ENCODE measurements at places on chromosomes 11 and 22.

DNA sequence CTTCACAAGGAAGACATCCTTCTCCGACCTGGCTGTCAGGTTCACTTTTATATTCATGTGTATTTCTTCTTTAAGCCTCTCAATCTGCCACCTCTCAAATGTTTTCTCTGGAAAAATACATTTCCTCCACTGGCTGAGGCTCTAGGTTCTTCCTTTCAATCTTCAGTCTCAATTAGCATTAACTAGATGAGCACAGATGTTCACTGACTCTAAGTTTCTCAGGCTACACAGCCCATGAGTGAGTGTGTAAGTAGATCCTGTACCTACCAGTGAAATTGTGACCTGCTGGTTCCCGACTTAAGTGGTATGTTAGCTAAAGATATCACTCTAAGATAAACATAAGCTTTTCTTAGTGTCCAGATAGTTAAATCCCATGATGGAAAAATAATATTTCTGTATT is 206.9 kb downstream of the ADAMTS15 start:
- DNase-seq, result no peak

GRCh38 chr11:44606472-44606871 is 41.0 kb downstream of the CD82 start:
- no peak for DNase-seq

DNA sequence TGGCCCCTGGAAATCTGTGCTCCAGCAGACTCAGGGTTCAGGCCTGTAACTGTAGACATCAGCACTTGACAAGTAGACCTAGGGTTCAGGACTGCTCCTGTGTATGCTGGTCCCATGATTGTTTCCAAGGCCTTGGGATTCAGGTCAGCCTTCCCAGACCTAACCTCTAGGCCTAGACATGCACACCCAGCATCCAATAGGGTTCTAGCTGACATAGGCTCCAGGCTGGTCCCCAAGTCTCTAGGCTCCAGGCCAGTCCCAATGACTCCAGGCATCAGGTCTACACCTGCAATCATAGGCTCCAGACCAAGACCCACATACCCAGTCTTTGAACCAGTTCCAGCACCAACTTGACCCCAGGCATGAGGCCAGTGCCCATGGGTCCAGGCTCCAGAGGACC is 166.2 kb upstream of the GRIA4 start:
- DNase-seq, result no peak

DNA sequence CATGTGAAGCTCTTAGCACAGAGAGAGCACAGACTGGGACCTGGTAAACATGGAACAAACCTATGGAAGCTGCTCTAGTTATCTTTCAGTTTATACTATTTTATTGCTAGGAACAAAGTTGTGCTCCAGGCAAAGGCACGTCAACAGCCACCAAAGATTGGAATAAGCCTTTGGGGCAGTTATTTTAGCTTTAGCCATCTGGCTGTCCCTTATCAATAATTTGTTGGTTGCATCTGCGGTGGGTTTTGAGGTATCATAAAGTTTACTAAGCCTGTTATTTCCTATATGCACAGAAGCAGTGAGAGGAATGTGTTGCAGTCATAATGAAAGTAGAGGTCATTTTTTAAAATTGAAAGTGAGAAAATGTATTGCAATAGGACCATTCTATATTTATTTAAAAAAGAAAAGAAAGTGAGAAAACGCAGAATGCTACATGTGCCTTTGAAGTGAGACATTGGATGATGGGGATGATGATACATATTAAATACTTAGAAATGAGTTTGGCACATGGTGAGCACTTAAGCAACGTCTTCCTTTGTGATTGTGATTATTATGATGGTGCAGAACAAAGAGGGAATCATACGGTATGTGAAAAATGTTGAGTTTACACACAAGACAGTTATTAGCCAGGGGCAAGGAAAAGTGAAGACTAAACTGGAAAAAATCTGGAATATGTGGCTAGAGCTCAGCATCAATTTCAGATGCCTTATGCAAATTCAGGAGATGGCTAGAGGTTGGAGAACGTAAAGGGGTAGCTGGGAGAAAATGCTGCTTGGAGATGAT is 58.3 kb downstream of the PRR5L start:
- DNase-seq, result no peak

- no peak for DNase-seq
These were observed 177.8 kb downstream of the TENM4 start for GRCh38 chr11:79263001-79263400.

GRCh38 chr11:115869131-115869530 is 364.9 kb upstream of the CADM1 start:
- no peak for DNase-seq

DNA sequence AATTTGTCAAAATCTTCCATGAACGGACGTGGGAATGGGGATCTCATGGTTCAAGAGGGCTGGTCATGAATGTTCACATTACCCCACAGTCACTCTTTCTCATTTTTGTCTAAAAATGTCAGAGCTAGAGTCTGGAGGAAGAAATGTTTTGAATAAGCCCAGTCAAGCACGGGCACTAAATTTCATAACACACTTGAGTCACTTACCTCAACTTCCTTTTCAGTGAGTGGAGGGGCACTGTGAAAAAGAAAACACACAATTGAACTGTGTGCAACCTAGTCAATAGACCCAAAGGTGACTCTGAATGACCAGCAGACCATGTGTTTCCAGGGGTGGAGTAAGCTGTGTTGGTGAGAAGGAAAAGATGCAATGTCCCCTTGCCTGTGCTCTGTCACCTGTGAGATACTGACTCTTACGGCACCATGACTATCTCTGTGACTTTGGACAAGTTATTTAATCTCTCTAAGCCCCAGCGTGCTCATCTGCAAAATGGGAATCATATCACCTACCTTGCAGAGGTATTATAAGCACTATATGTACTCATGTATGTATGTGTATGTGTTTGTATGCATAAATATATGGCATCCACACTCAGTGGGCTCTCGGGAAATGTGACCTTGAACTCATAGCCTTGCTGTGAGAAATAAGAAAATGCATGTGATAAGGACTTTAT is 38.2 kb upstream of the LYVE1 start:
- DNase-seq, result no peak

DNA sequence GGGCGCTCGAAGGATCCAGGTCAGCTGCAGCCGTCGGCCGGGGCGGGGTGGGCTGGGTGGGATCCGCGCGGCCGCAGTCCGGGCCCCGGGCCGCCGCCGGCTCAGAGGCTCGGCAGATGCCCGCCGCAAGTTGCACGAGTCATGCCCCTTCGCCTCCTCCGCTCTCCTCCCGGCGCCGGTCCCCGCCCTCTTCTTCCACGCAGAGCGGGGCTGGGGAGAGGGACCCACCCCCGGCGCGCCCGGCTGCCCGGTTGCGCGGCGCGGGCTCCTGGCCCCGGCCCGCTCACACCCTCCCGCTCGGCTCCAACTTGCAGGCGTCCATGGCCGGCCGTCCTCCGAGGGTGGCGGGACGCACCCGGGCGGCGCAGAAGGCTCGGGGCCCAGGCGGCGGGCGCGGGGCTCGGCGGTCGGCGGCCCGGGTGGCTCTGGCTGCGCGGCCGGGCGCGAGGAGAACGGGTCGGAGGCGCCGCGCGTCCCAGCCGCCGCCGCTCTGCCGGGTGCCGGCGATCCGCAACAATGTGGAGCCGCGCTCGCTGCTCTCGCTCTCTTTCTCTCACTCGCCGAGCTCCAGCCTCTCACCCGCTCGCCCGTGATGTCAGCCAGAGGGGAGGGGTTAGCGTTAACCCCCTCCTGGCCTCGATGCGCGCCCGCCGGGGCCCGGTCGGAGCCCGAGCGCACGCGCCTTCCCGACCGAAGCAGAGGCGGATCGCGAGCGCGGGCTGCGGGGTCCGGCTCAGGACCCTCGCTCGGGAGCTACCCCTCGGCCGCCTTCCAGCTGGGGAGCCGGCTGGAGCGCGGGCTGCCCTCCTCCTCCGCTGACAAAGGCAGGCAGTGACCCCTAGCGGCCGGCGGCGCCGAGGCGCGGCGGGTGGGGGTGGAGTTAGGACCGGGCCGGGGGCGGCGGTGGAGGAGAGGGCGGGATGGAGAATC is at the start of gene NECTIN1:
NECTIN1 (minus strand) TSS at position 550 of the 930 bp plus-strand sequence. CDS start 647 bp downstream, outside the sequence.
- peak; percentile 99 for DNase-seq

DNA sequence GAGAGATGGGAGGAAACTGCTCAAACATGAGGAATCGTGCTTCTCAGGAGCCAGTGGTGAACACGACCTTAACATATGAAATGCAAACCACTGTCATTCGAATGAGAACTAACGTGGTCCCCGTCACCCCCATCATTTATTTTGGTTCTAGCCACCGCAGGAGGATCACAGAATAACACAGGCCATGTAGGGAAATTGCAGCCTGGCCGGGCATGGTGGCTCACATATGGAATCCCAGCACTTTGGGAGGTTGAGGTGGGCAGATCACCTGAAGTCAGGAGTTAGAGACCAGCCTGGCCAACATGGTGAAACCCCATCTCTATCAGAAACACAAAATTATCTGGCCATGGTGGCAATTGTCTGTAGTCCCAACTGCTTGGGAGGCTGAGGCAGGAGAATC is 27.1 kb downstream of the KRTAP5-5 start:
- no peak for DNase-seq

DNA sequence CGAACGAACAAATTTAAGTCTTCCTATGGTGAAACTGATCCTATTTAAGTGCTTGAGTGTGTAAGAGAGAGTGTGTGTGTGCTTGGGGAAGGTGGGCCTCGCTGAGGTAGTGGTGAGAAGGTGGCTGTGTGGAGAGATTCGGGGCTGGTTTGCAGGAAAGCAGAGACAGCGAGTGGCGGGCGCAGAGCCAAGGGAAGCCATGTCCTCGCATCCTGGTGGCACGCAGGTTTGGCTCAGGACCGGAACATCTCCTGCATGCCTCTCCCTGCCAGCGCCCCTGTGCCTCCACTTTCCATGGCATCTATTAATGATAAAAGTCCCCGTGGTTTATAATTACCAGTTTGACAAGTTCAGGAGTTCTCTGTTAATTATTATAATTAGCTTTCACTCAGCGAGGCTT is 383.1 kb upstream of the CADM1 start:
- DNase-seq, result no peak

GRCh38 chr22:19201869-19202798 is 23.6 kb upstream of the SLC25A1 start:
- DNase-seq, result no peak

DNA sequence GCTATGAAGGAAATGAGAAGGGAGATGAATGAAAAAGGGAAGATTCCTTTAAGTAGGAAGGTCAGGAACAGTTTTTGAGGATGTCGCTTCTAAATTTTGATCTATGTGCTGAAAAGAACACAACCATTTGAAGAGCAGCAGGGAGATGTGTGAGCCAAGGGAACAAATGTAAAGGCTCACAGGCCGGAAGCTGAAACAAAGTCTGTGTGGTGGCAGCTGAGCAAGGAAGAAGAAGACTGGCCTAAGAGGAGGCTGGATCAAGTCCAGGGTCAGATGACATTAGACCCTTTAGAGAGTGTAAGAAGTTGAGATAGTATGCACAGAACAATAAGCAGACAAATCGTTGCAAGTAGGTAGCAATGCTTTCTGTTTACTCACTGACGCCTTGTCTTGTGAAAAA is 1631.4 kb upstream of the TENM4 start:
- DNase-seq, result no peak

GRCh38 chr11:122617297-122617696 is 38.2 kb upstream of the UBASH3B start:
- no peak for DNase-seq

DNA sequence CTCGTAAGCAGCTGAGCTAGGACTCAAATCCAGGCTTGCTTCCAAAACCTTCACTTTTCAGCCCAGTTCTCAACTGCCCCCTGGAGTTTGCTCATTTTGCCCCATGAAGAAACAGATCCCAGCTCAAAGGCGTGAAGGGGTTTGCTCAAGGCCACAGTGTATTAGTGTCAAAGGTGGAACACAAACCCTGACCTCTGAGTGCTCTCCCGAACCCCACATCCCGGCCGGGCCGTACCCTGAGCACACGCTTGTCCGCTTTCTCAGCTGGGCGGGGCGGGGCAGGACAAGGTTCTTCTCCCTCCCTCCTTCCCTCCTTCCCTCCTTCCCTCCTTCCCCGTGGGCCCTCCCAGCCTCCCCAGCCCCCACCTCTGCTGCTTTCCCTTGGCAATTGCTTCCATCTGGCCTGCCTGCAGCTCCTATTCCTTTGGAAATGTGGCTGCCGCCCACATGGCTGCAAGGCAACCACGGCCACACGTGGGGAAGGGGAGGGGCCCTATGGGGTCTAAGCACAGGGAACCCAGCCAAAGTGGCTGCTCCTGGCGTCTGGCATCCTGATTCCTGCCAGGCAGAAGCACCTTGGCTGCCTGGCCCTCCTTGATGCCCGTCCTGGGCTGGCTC is 4.1 kb downstream of the ST3GAL4 start:
- DNase-seq, result no peak

GRCh38 chr11:86243396-86243795 is 1.2 kb upstream of the EED start:
- DNase-seq, result no peak

- no peak for DNase-seq
These were observed 36.7 kb downstream of the MUC5B start for GRCh38 chr11:1259561-1259960.

GRCh38 chr11:114063149-114063828 is 3.8 kb downstream of the ZBTB16 start:
- DNase-seq, result no peak

DNA sequence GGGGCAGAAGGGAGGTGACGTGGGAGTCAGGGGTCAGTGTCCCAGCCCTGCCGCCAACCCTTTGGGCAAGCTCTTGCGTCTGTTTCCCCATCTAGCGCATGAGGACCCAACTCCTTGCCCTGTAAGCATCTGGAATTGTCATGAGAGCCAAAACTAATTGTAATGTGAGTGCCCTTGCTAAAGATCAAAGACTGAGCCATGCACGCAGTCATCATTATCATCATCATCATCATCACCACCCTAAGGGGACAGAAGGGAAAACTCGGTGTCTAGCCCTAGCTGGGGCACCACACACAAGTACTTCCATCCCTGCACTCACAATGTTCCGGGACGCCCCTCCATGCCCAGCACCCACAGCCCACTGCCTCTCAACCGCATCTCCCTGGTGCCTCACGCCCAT is 2.5 kb downstream of the LIF start:
- DNase-seq, result no peak

DNA sequence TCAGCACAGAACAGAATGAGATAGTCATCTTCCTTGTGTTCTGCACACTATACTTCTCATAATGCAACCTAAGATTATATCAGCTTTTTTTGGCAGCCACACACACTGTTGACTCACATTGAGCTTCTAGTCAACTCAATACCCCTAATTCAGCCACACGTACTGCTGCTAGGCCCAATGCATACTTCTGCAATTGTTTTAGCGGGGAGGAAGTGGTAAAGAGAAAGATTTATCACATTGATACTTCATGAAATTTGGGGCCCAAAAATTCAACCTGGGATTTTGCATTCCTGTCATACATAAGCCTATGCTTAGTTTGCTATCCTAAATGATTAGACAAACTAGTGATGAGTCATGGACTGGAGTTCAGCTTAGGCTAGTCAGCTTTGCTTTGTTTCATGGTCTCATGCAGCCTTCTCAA is 8.6 kb upstream of the UPB1 start:
- no peak for DNase-seq

Data from GM19239 (cell line).